ENCODE measurements at places on chromosomes 5 and 9.

DNA sequence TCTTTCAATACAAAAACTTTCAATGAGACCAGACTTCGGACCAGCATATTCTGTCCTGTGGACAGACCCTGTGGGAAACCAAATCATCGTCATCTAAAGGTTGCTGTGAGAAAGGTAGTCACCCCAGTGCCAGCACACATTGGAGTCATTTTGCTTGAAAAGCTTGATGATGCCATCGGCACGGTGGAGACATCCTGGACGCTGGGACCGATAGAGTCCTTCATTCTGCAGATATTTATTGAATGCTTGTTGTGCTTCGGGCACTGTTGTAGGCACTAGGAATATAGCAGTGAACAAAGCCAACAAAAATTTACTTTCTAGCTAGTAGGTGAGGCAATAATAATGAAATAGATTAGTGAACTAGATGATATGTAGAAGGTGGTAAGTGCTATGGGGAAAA, 34.9 kb downstream of the SNX18 start:
- DNase-seq = no peak

DNA sequence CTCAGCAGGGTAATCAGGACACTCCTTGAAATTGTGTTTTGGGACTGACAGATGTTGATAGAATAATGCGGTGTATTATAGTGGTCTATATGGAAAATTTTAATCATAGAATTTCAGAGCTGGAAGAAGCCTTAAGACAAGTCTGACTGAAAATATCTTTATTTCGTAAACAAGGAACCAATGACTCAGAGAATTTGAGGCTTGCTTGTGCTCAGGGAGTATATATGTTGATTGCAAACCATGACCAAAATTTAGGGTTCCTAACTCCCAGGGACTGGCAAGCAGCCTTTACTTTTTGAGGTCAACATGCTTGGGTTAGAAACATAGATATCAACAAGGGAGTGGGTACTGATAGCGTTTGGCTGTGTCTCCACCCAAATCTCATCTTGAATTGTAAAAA, 287.2 kb downstream of the CD180 start:
- no peak for DNase-seq

GRCh38 chr9:14103115-14103514, 210.8 kb downstream of the NFIB start:
- DNase-seq = no peak

DNA sequence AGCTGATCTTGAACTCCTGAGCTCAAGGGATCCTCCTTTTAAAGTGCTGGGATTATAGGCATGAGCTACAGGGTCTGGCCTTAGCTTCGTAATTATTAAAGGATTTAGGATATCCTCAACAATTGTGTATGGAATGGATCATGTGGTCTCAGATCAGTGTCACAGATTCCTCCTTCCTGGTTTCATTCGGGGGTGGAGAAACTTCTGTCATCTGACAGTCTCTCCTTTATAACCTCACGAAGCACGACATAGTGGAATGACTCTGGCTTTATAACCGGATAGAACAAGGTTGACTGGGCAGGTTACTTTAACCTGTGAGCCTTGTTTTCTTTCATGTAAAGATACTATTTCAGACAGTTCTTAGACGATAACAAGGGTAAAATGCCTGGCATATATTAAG, 4.4 kb upstream of the GNG10 start:
- DNase-seq = no peak

DNA sequence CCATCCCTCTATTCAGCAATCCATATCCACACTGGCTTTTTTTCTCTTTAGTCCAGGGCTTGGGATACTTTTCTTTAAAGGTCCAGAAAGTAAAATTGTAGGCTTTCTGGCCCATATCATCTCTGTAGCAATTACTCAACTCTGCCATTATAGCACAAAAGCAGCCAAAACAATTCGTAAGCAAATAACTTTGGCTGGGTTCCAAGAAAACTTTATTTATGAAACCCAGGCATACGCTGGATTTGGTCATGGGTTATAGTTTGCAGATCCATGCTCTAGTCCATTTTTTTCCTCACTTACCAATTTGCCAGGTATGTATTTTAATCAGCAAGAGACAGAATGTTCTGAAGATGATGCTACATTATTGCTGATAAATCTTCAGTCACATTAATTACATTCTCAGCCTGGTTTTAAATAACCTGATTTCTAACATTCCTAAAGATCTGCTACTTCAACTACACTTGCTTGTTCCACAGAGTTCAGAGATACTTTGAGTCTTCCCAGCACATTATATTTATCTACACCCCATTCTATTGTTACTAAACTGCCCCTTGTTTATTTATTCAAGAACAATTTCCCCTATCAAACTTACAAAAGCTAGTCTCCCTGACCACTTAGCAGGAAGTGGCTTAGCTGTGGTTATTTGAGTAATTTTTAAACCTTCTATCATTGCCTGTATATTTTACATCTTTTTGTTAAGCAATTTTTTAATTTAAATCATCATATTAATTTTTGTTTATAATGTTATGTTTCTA, 161.0 kb downstream of the ISL1 start:
- no peak for DNase-seq

GRCh38 chr5:76294573-76294972, 108.5 kb upstream of the IQGAP2 start:
- no peak for DNase-seq

GRCh38 chr5:151154931-151155774, 2.4 kb downstream of the ANXA6 start:
- DNase-seq = no peak

All from stimulated activated CD8-positive, alpha-beta memory T cell treated with anti-CD3 and anti-CD28 coated beads, Interleukin-7, amount 100 ng/mL, for 1 hour (primary cell).